ENCODE measurements at places on chromosomes 5 and 9.
A peak's percentile ranks its signal among the peaks of the same experiment; 100 is the strongest.

DNA sequence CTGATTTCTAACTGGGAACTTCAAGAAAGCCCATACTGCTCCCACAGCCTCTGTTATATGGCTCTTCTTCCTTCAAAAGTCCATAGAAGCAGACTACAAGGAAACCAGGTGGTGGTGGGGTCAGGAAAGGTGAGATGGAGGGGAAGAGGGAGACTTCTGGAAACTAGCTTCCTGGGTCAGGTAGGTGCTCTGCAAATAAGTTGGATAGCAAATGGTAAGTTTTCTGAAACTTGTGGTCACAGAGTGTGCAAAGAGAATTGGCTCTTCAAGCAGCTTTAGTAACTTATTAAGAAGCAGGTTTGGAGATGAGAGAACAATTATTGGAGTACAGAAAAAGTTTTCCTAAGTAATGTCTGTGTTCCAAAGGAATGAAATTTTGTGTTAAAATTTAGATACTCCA is 316.9 kb downstream of the ADGRV1 start:
- no peak for DNase-seq

DNA sequence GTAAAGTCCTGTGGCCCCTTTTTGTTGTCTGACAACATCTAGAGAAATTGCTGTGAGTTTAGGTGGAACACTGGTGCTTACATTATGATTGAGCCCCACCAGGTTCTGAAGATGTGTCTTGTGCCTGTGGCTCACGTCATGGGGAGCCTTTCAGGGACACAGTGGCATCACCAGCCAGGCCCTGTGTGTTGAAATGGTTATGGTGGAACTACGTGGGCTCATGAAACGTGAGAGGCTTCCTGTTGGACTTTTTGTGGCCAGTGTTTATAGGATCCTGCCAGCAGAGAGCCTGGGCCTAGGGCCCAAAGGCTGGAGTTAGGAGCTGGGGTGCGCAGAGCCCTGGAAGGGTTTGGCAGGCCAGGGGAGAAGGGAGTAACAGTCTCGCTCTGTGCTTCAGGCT is 46.8 kb downstream of the TENT4A start:
- DNase-seq, result no peak

DNA sequence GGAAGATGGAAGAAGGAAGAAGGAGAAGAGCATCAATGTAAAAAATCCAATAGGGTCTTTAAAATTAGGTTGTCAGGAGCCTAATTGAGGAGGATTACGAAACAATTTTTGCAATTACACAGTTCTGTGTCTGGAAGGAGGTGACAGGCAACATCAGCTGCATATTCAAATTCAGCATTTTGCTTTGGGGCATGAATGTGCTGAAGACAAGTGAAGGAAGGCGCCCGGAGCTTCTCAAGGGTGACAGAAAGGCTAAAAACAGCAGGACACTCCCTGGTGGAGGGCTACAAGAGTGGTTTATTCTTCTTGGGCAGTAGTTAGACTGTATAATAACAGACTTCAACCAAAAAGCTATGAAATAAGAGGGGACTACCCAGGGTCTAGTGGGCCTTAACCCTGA is 188.3 kb downstream of the BRINP1 start:
- DNase-seq, result no peak

- DNase-seq, result no peak
Measured at GRCh38 chr5:126961702-126962101, 68.7 kb downstream of the MARCHF3 start.

DNA sequence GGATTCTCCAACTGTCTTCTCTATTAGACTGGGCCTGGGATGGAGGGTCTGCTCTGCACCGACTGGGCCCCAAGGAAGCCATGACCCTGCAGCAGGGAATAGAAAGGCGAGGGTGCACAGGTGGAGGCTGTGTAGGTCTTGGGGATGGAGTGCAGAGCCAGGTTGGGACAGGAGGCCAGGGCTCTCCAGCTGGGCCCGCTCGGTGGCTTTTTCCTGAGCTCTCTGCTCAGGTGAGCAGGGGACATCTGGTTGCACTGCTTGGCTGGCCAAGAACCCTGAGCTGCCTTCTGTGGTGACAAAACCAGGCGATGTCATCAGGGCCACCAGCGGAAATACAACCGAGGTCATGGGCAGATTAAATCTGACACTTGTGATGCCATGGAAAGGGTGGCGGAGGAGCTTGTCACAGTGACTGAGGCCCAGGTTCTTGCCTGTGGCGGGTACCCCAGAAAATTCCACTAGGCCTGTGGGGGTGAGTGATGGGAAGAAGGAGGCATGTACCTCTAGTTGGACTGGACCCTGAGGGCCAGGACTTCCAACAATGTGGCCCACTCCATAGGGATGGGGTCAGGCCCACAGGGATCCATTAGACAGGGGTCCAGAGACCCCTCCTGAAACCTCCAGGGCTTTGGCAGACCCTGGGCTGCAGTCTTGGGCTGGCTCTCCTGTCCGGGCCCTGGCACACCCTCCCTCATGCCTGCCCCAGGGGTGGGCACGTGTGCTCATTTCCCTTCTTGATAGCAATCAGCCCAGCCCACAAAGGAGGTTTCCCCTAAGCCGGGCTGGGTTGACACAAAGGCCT is 4.4 kb upstream of the IL3 start:
- DNase-seq, result peak; percentile 10

- DNase-seq, result no peak
Measured at GRCh38 chr9:94936419-94936818, 209.9 kb downstream of the AOPEP start.

DNA sequence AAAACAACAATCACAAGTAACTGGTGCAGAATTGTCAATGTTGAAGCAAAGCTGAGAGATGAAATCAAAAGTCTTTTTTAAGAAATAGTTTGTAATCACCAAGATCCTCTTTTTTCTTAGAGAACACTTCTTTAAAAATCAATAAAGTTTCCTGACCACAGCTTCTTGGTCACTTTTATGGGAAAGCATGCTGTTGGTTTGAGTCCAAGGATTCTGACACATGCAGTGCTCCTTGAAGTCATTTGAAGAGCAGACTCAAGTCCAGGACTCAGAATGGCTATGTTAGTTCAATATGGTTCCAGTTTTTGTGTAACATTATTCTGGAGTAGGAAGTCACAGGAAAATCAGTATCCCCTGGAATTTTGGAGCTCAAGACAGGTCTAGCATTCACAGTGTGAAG is 480.6 kb downstream of the NR2F1-AS1 start:
- no peak for DNase-seq

- no peak for DNase-seq
Measured at GRCh38 chr5:106854922-106855321, 815.8 kb downstream of the EFNA5 start.

GRCh38 chr9:114941376-114941775 is 11.0 kb upstream of the TNFSF8 start:
- DNase-seq, result no peak

- no peak for DNase-seq
Measured at GRCh38 chr9:826500-827280, 14.8 kb upstream of the DMRT1 start.

GRCh38 chr5:152218694-152219093 is 186.4 kb downstream of the NMUR2 start:
- no peak for DNase-seq

DNA sequence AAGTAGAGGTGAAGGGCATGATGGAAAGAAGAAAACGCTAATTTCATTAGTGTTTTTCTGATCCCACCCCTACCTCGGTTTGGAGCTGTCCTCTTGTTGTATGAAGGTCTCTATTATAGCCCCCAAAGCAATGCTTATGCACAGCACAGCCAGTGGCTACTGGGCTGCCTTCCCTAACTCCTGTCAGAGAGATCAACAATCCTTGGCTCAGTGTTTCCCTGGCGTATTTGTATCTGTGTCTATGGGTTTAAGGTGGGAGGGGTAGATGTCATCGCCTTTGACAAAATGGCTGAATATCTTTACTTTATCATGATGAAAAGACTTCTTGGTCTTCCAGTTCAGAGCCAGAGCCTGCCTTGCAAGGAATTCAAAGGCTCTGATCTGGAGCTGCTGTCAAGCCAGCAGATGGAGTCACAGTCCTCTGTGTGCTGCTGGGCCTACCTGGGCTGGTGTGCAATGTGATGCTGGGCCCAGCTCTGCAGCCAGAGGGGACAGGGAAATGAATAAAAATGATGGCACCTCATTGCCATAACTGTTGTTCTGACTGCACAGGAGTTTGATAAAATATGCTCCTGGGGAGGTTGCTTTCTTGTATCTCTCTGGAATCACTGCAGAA is 20.1 kb upstream of the HSPA9 start:
- no peak for DNase-seq

GRCh38 chr9:108765265-108765664 is 90.5 kb downstream of the ACTL7B start:
- no peak for DNase-seq

- no peak for DNase-seq
Measured at GRCh38 chr9:76856016-76856415, 49.9 kb downstream of the PRUNE2 start.

DNA sequence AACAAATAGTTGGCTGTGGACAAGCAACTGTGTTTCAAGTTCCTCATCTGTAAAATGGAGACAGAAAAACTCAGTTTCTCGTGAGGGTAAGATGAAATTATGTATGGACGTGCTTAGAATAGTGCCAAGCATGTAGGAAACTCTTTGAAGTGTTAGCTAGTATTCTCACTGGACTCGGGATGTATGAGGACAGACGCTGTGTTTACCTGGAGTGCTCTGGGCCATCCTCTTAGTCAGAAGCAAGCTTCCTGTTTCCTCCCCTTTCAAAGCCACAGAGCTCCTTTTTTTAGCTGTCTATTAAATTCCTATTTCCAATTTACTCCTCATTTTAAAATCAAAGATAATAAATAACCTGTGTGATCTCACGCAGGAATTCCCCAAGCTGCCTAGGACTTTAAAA is 23.8 kb upstream of the IQGAP2 start:
- no peak for DNase-seq

DNA sequence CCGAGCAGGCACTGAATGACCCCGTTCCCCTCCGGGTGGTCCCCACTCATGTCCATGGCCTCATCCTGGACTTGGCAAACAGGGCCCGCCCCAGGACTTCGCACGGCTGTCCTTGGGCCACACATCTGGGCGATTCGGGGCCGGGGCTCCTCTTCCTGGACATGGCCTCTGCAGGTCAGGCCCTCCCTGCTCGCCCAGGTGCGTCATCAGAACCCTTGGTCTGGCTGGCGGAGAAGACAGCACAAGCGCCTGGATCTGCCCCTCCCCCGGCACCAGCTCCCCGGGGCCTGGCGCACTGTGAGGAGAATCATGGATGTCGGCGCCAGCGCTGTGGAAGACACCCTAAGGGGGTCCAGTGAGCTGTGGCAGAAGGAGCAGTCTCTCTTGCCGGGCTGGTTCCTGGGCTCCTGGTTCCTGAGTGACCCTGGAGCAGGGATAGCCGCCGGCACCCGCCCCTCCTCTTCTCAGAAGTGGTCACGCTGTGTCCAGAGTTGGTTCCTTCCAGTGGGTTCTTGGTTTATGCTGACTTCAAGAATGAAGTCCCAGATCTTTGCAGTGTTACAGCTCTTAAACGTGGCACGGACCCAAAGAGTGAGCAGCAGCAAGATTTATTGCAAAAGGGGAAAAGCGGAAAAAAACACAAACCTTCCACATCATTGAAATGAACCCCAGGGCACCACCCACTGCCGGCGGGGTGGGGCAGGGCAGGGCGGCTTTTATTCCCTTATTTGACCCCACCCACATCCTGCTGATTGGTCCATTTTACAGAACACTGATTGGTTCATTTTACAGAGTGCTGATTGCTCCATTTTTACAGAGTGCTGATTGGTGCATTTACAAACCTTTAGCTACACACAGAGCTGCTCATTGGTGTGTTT is 25.9 kb upstream of the SLC12A7 start:
- DNase-seq, result no peak

- DNase-seq, result no peak
Measured at GRCh38 chr5:10194083-10194482, 55.6 kb downstream of the ATPSCKMT start.

- no peak for DNase-seq
Measured at GRCh38 chr5:115895821-115896220, 54.1 kb downstream of the AP3S1 start.

DNA sequence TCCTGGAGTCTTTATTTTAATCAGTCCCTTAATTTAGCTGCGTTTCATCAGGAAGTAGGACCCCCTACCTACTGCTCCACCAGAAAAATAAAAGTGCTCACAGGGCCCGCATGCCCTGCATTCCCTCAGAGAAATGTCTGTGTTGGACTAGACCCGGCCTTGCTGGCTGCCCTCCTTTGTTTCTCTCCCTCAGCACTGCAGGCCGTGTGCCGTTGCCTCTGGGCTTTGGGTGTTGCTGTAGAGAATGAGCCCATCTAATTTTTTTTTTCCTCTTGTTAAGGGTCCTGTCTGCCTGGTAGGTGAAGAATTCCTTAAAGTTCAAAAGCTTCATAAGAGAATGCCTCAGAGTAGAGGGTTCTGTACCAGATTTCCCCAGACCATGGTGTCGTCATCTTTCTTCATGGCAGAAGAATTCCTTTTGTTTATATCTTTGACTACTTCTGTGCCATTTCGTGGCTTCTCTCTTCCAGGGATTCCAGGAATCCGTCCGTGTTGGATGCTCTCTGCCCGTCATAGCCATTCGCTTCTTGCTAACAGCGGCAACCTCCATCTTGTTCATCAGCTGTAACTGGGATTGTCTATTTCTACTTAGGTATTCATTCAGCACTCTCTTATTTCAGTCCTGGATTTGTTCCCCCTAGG is 49.8 kb upstream of the ANGPTL2 start:
- no peak for DNase-seq

DNA sequence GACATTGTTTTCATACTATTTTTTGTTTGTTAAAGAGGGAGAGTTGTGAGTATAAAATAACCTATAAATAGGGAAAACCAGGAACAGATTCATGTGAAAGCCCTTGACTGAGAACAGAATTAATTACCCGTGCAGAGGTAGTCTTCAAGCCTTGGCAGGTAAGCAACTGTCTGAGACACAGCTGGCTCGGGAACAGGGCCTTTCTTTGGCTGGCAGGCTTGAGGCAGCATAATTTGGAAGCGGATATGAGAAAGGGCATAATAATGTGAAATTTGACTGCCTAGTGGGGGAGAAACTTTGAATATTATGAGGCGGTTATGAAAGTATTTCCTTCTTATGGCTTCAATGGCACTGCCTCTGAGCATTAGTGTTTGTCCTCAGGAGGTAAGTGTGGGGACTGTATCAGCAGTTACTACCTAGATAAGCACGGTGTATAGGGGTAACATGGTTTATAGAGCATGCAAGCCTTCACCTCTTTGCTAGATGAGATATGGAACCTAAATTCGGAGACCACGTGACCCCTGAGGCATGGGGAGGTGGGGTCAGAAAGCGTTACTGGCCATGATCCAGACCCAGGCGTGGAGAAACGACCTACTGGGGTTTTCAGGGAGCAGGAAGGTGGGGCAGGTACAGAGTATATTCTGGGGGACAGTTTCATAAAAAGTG is 210.2 kb upstream of the GAS1 start:
- no peak for DNase-seq

Measured in left ventricle myocardium inferior (tissue), 1 donor.